ENCODE measurements at places on chromosomes 5 and 9. TPM values are rescaled to one million over a fixed set of nuclear protein-coding genes. Genes with fewer than 3 reads are reported as not detected.

RAD23B gene
- 87.2 TPM for total RNA-seq

HSPB3 gene
- not detected for total RNA-seq

NOXA1 gene
- 0.57 TPM for total RNA-seq

SH3RF2 gene
- total RNA-seq: 0.28 TPM

SLC27A4 gene
- total RNA-seq: 10.2 TPM

PKN3 gene
- total RNA-seq: 0.55 TPM

AHRR gene
- total RNA-seq: 27.0 TPM

GABRA6 gene
- total RNA-seq: not detected

CARD9 gene
- 2.2 TPM for total RNA-seq

MUSK gene
- total RNA-seq: 5.5 TPM

SPAG8 gene
- 1.2 TPM for total RNA-seq

PRDM9 gene
- total RNA-seq: not detected

WDR38 gene
- total RNA-seq: not detected

IQGAP2 gene
- 24.0 TPM for total RNA-seq

PCDHB9 gene
- 0.09 TPM for total RNA-seq

ANKRD55 gene
- total RNA-seq: not detected

TJP2 gene
- total RNA-seq: 29.6 TPM

UGT3A2 gene
- total RNA-seq: not detected

IFNE gene
- 3.3 TPM for total RNA-seq

ASTN2 gene
- 7.1 TPM for total RNA-seq

PCDHGA8 gene
- 3.3 TPM for total RNA-seq

CTXN3 gene
- total RNA-seq: not detected

FAM81B gene
- not detected for total RNA-seq

MYO10 gene
- total RNA-seq: 105 TPM

RAB3C gene
- under 0.01 TPM for total RNA-seq

IL33 gene
- total RNA-seq: 202 TPM

ABLIM3 gene
- total RNA-seq: 7.7 TPM

CRB2 gene
- under 0.01 TPM for total RNA-seq

CAVIN4 gene
- total RNA-seq: 1.1 TPM

FSTL4 gene
- total RNA-seq: 0.09 TPM

MAN2A1 gene
- 64.3 TPM for total RNA-seq

OTP gene
- not detected for total RNA-seq

PIK3R1 gene
- total RNA-seq: 69.5 TPM

PTGDS gene
- total RNA-seq: 2.3 TPM

JAK2 gene
- total RNA-seq: 6.7 TPM

EPB41L4B gene
- total RNA-seq: under 0.01 TPM

ZNF300 gene
- 4.6 TPM for total RNA-seq

SPATA6L gene
- total RNA-seq: 0.43 TPM

HTR1A gene
- total RNA-seq: not detected

NRARP gene
- 0.09 TPM for total RNA-seq

NDUFS4 gene
- total RNA-seq: 106 TPM

ECPAS gene
- 110 TPM for total RNA-seq

NMRK1 gene
- total RNA-seq: 11.2 TPM

PCDHGA1 gene
- total RNA-seq: 1.1 TPM

PPIP5K2 gene
- 34.1 TPM for total RNA-seq

SYNPO gene
- 4.0 TPM for total RNA-seq

AMBP gene
- total RNA-seq: 0.28 TPM

TMEM215 gene
- not detected for total RNA-seq
